ENCODE measurements at places on chromosomes 5 and 9. TPM values are rescaled to one million over a fixed set of nuclear protein-coding genes. Genes with fewer than 3 reads are reported as not detected.

Gene AQP3
- total RNA-seq: 173 TPM

Gene IL3
- total RNA-seq: not detected

- DNase-seq: no peak
Measured at GRCh38 chr5:164319161-164319560, 813.7 kb downstream of the MAT2B start.

Gene ZDHHC11
- total RNA-seq: 0.67 TPM

DNA sequence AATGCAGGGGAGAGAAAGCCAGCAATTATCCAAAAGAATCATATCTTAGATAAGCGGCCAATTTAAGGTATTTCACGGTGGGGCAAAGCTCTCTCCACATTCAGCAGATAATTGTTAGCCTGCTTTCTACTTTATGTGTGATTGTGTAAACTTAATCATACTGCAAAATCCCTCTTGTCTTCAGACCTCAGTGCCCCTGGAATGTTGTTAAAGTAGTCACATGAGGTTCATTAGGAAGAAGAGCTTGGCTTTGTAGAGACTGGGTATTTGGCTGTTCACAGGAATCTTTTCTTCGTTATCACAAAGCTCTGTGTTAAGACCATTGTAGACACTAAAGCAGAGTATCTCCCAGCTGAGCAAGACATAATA lies 127.0 kb downstream of the RFK start:
- no peak for DNase-seq

DNA sequence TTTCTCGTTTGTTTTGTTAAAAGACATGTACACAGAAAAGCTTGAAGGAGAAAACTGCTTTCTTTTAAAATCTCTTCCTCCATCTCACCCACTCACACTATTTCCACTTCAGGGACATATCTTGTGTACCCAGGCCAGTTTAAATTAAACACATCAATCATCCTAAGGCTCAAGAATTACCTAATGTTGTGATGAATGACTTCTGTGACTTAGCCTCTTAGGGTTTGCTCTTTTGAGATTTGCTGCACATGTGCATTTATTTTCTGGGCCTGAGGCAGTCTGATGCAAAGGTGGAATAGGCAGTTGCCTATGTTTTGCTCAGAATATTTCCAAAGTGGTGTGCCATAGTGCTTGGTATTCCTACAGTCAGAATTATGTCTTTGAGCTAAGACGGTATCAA lies 439.9 kb upstream of the CHD1 start:
- no peak for DNase-seq

DNA sequence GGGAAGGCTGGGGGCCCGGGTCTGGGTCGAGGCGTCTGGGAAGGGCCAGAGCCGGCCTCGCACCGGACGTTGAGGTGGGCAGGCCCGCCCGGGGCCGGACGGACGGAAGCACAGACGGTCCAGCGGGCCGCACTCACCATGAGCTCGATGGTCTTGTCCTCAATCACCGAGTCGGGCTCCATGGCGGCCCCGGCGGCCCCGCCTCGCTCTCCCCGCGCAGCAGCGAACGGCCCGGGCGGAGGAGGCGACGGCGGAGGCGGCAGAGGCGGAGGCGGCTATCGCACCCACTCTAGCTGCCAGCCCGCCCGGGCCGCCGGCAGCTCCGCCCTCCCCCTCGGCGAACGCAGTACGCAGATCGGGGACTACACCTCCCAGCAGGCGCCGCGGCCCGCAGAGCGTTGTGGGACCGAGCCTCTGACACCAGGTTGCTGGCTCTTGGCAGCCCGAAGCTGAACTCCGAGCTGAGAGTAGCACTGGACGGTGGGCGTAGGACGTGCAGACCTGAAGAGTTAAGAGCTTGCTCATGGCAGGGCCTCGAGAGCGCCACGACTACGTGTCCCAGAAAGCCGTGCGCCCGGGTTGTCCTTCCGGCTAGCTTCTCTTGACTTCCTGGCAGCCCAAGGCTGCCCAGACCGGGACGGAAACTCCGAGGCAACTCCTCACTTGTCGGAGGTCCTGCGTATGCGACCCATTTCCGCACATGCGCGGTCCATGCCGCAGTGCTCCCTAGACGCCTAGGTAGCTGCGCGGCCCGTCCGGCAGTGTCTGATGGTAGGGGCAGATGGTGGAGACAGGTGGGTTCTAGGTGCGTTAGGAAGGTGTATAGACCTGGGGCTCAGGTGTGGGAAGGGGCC lies at the start of gene FBXW11:
TSS of gene FBXW11 (minus strand) at position 318 of the 854 bp plus-strand sequence. CDS start at position 182, 136 bp downstream.
- peak; percentile 97 for DNase-seq

- no peak for DNase-seq
Measured at GRCh38 chr5:160694896-160695295, 157.1 kb downstream of the ATP10B start.

Gene ORM1
- total RNA-seq: not detected

GRCh38 chr9:93456022-93456421 lies 2.6 kb upstream of the FAM120AOS start:
- no peak for DNase-seq

DNA sequence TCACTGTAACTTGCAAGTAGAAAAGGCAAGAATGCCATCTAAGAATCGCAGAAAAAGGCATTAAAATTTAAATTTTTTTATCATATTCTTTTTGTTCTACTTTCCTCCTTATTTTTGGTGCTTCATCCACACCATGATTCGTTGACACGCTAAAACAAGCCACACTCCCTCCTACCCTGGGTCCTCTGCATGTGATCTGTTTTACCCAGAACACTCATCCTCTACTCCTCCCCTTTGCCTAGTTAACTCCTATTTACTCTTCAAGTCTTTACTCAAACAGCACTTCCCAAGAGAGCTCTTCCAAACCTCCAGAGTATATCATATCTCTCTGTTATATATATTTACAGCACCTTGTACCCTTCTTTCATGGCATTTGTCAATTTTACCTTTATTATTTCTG lies 61.4 kb upstream of the SRP19 start:
- DNase-seq: no peak

- no peak for DNase-seq
Measured at GRCh38 chr5:113337515-113338415, 97.0 kb downstream of the TSSK1B start.

- DNase-seq: no peak
Measured at GRCh38 chr5:50700706-50701105, 34.3 kb downstream of the PARP8 start.

Gene NTNG2
- total RNA-seq: 0.03 TPM

DNA sequence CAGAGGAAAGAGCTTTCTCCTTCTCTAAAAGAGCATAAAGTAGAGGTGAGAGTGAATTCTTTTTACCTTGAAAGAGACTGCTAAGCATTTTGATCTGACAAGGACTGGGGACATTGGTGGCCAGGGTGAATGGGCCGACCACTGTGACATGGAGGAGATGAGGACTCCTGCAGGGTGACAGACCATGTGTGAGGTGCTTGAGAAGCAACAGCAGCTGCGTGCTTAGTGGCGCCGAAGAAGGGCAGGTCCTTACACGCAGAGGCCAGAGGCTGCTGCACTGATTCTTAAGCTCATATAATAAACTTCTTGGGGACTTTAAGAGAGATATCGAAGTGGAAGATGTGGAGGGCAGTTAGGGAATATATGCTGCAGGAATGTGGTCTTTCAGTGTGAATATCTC lies 8.7 kb upstream of the JAKMIP2 start:
- no peak for DNase-seq

DNA sequence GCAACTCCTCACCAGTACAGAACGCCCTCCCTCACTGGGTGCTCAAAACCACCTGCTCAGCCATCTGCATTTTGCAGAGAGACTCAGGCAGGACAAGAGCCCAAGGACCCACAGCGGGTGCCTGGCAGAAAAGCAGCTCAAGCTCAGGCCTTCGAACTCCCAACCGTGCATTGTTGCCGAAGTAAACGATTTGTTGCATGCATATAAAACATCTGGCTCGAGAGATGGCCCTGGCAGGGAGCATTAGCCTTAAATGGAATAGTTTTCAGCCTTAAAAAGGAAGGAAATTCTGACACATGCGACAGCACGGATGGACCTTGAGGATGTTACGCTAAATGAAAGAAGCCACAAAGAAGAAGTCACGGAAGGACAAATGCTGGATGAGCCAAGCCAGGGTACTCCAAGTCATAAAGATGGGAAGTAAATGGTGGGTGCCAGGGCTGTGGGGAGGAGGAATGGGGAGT lies 160.4 kb upstream of the PHYKPL start:
- no peak for DNase-seq

Gene EGFLAM
- total RNA-seq: 0.63 TPM

Gene ACTL7B
- total RNA-seq: not detected

Gene FRRS1L
- 0.04 TPM for total RNA-seq
